ENCODE measurements at places on chromosomes 4 and X.

DNA sequence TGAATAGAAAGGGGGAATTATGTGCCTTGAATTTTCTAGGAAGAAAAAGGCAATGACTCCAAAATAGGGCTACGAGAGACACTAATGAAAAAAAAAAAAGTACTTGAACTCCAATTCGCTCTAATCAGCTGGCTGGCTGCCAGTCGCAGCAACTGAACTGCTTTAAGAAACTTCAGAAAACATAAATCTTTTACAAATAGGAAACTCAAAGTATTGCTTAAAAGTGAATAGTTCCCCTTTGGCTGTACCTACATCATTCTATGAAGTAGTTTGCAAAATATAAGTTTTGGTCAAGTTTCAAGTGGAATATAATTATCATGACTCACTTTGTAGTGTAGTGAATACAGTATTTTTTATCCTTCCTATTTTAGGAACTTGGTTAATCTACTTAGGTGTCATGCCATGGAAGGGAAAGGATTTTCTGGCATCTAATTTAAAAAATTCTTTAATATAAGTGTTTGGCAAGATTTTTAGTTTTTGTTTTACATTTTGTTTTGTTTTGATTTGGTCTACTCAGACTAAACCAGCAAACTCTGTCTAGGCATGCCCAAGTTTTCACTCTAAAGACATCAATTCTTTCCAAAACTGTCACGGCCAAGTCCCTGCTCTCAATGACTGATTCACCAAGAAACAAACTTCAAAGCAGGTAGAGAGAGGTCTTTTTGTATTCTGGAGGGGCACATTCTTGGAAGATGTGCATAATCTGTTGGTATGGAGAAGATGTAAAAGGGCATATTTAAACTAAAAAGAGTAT is 382.4 kb upstream of the GALNT7 start:
- DNase-seq = no peak

DNA sequence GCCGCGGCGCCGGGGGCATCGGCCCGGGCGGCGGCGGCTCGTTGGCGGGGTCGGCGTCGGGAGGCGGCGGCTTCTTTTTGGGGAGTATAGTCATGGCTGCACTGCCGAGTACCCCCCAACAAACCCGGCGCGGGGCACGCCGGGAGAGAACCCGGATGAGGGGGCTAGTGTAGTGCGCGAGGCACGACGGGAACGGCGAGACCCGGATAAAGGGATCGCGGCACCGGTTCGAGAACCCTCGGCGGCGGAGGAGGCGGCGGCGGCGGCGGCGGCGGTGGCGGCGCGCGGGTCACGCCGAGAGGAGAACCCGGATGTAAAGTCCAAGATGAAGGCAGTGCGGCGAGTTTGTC is at the start of gene OTUD5:
OTUD5 (minus strand) TSS at position 131 of the 350 bp plus-strand sequence; CDS start at position 94, 37 bp downstream.
- peak; percentile 54 for DNase-seq

- DNase-seq = no peak
These were observed 18.8 kb downstream of the PAK3 start for GRCh38 chrX:111114806-111115205.

- DNase-seq = no peak
These were observed 15.9 kb upstream of the CXCL5 start for GRCh38 chr4:74014332-74014731.

All from activated CD4-positive, alpha-beta T cell treated with anti-CD3 and anti-CD28 coated beads for 24 hours (primary cell).